ENCODE measurements at places on chromosomes 4 and X.

DNA sequence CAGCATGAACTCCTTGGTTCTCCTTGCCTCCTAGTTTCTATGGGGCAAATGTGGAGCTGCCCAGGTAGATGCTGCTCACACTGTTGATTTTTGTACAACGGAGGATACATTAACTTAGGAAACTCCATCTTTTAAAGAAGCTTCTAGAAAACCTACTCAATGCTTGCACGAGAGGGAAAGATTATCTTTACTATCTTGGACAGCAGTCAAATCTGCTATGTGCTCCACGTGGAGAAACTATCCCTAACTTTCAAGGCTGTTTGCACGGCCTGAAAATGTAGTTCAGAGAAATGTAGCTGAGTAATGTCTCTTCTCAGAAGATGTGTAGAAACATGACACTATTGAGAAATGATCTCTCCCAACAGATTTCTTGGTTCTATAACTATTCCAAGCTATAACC, 1530.9 kb upstream of the PABPC4L start:
- no peaks in the 10 kb centered on the region for H3K4me1 ChIP-seq
- DNase-seq = no peak
- no peak overlapping the region for H3K27ac ChIP-seq
- H3K4me3 ChIP-seq = no peak overlapping the region
- H3K27me3 ChIP-seq = no peaks in the 10 kb centered on the region
- no peaks in the 10 kb centered on the region for H3K36me3 ChIP-seq

- no peak for DNase-seq
- no peaks in the 10 kb centered on the region for H3K36me3 ChIP-seq
- H3K4me1 ChIP-seq = no peaks in the 10 kb centered on the region
- H3K4me3 ChIP-seq = no peak overlapping the region
These were observed 285.5 kb downstream of the PDGFC start for GRCh38 chr4:156686120-156686519.

DNA sequence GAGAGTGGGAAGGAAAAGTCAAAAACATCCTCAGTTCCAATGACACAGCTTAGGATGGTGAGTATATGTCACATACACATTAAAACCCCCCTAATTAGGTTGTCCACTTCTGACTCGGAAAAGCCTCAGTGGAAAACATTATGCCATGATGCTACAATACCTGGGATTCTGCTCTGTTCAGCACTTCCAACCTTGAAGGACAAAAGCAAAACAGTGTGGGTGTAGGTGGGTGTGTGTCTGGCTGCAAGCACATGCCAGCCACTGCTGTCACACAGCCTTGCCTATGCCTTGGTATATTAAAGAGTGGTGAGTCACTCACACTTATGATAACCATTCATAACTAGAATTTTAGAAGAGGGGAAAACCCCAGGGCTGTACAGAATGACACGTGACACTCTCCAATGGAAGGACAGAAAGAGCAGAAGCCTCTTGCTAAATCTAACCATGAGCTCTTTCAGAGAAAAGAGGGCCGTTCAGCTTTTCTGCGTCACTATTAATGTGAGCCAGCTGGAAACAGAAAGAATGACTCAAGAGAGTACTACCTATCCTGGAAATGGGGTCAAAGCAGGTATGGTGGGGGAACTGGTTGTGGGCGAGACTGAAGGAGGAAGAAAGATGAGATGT, 159.6 kb downstream of the TET2 start:
- peak overlapping the region; percentile 8 for H3K4me3 ChIP-seq
- peaks cover 13% of the 10 kb centered on the region for H3K4me1 ChIP-seq
- DNase-seq = no peak
- H3K27ac ChIP-seq = no peak overlapping the region
- H3K27me3 ChIP-seq = no peaks in the 10 kb centered on the region
- H3K36me3 ChIP-seq = peaks cover 2% of the 10 kb centered on the region

DNA sequence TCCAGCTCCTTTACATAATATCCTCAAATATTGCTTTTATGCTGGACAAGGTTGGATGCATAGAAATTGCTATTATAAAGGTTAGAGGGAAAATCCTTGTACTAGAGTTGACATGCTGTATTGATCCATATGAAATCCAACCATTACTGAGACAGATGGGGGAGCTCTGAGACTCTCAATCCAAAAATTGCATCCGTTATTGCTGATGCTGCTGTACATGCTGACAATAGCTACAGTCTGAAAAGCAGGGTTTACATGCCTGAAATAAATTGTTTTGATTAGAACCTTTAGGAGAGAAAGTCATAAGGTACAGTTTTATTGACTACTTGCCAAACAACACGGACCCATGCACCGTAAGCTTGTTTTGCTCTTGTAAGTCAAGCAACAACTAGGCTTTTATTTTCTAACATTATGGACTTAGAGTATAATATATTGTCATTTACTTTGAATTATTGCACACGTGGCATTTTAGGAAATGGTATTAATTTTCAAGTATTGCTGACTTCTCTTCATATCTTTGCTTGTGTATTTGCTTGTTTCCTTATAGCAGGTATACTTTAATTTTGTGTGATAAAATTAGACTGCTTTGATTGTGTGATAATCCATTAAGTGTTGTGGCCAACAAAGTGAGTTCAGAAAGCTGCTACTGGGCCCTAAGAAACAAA, 1365.2 kb downstream of the STIM2 start:
- no peaks in the 10 kb centered on the region for H3K4me1 ChIP-seq
- no peak for DNase-seq
- H3K36me3 ChIP-seq = no peaks in the 10 kb centered on the region
- no peak overlapping the region for H3K27ac ChIP-seq
- H3K27me3 ChIP-seq = no peaks in the 10 kb centered on the region

GRCh38 chr4:58064653-58065052, 954.5 kb upstream of the IGFBP7 start:
- no peak overlapping the region for H3K27ac ChIP-seq
- no peaks in the 10 kb centered on the region for H3K27me3 ChIP-seq
- DNase-seq = no peak
- no peaks in the 10 kb centered on the region for H3K4me1 ChIP-seq
- no peak overlapping the region for H3K4me3 ChIP-seq

DNA sequence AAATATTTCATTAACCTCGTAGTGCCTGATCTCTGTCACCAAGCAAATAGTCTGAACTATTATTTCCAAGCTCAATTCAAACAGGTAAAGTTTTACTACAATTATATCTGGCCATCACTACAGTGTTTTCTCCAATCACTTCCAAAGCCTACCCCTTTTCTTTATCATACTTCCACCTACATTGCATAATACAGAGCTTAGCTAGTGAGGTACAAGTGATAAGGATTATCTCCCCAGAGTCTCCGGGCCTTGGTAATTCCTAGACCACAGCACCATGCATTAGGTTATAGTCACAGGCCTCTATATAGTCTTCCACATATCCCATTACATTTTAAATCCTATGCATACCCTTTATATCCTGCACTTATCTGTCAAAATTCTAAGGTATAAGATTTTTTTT, 154.2 kb downstream of the SNCA start:
- H3K27ac ChIP-seq = no peak overlapping the region
- peaks cover 16% of the 10 kb centered on the region for H3K27me3 ChIP-seq
- no peak for DNase-seq
- peaks cover 6% of the 10 kb centered on the region for H3K36me3 ChIP-seq
- H3K4me1 ChIP-seq = peaks cover 8% of the 10 kb centered on the region

- DNase-seq = no peak
- H3K27me3 ChIP-seq = no peaks in the 10 kb centered on the region
- no peak overlapping the region for H3K27ac ChIP-seq
- no peaks in the 10 kb centered on the region for H3K36me3 ChIP-seq
These were observed 28.9 kb downstream of the ZNF827 start for GRCh38 chr4:145909773-145910172.

DNA sequence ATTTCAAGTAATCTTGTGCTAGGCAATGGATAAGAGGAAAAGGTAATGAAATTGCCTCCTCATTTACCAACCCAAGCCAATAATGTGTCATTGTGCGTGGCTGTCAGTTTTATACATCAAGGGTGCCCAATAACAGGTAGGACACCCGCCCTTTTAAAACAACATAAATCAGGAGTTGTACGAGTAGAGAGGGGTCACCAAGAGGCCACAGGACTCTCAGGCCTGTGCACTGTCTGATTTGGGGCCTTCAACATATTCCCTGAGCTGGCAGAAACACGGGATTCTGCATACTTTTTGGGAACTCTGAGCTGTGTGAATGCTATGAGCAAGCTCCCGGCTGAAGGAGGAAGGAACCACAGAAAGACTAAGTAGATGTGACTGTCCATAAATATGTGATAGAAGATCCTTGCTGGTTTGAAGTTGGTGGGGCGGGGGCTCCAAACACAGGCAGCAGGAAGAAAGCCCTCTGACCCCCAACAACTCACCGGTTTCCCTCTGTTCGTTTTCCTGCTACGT, 82.7 kb upstream of the MAML3 start:
- peaks cover 32% of the 10 kb centered on the region for H3K27me3 ChIP-seq
- no peak for DNase-seq
- no peak overlapping the region for H3K4me3 ChIP-seq
- H3K36me3 ChIP-seq = no peaks in the 10 kb centered on the region
- H3K4me1 ChIP-seq = peaks cover 7% of the 10 kb centered on the region

- H3K4me3 ChIP-seq = no peak overlapping the region
- no peak for DNase-seq
- peaks cover 3% of the 10 kb centered on the region for H3K36me3 ChIP-seq
- H3K27ac ChIP-seq = peak overlapping the region; percentile 2
These were observed 23.2 kb upstream of the ZCCHC13 start for GRCh38 chrX:74280759-74281158.

DNA sequence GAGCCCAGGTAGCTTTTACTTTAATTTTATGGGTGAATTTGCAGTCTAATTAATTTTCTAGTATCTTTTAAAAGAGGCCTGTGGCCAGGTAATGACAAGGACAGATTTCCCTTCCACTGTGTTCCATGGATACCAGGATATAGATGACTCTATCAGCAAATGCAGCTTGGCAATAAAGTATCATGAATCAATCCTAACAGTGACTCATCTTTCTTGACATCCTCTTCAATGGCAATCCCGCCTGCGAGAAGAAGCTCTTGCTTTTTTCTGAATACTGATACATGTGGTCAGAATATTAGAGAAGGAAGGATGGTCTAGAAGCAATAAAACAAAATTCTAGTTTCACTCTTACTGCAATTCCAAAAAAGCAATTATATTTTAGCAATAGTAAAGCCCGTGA, 267.8 kb downstream of the DTHD1 start:
- no peaks in the 10 kb centered on the region for H3K36me3 ChIP-seq
- no peak for DNase-seq
- H3K27me3 ChIP-seq = peaks cover 7% of the 10 kb centered on the region
- no peak overlapping the region for H3K4me3 ChIP-seq
- H3K4me1 ChIP-seq = no peaks in the 10 kb centered on the region

GRCh38 chrX:122196343-122196742, 987.7 kb upstream of the GRIA3 start:
- no peak for DNase-seq
- no peaks in the 10 kb centered on the region for H3K36me3 ChIP-seq
- H3K27me3 ChIP-seq = no peaks in the 10 kb centered on the region

- no peaks in the 10 kb centered on the region for H3K36me3 ChIP-seq
- no peak overlapping the region for H3K4me3 ChIP-seq
- no peak for DNase-seq
- no peaks in the 10 kb centered on the region for H3K27me3 ChIP-seq
- no peak overlapping the region for H3K27ac ChIP-seq
These were observed 257.8 kb downstream of the FAT4 start for GRCh38 chr4:125572601-125573000.

All from T-helper 17 cell (primary cell).